Vagina (tissue), 2 donors: ENCODE measurements at places on chromosomes 1 and 21.

- DNase-seq, result no peak
These were observed 68.3 kb upstream of the TARDBP start for GRCh38 chr1:10943991-10944730.

GRCh38 chr1:56508523-56508983, 70.8 kb downstream of the PLPP3 start:
- no peak for DNase-seq

DNA sequence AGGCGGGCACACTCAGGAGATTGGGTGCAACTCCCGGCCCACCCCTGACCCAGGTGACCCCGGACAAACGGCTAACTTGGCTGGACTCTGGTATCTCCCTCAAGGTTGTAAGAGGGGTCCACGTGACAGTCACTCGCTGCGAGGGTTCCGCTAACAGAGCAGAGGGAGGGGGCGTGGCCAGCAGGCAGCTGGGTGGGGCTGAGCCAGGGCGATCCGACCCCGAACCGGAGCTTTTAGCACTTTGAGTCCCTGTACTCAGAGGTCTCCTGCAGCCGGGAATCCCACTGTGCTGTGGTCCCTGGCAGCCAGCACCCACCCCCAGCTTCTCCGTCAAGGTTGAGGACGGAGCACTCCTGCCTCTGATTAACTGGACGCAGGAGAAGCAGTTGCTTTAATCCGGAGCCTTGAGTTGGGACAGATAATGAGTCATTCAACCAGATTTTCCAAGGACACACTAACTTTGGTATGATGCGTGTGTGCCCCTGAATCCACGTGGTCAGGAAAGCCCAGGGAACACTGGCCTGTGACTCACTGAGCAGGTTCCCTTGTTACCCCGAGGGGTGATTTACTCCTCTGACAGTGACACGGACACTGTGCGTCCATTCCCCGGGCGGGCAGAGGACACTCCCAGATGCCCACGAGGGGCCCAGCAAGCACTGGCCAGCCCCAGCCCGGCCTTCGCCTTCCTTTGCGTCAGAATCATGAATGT, 16.8 kb downstream of the TRPM2 start:
- DNase-seq, result no peak

- DNase-seq, result no peak
These were observed 328.7 kb downstream of the PTPRC start for GRCh38 chr1:198967566-198967965.

- no peak for DNase-seq
These were observed 263.6 kb downstream of the RWDD3 start for GRCh38 chr1:95497566-95497965.

GRCh38 chr1:52795464-52795863, 47.1 kb upstream of the ZYG11A start:
- DNase-seq, result no peak

DNA sequence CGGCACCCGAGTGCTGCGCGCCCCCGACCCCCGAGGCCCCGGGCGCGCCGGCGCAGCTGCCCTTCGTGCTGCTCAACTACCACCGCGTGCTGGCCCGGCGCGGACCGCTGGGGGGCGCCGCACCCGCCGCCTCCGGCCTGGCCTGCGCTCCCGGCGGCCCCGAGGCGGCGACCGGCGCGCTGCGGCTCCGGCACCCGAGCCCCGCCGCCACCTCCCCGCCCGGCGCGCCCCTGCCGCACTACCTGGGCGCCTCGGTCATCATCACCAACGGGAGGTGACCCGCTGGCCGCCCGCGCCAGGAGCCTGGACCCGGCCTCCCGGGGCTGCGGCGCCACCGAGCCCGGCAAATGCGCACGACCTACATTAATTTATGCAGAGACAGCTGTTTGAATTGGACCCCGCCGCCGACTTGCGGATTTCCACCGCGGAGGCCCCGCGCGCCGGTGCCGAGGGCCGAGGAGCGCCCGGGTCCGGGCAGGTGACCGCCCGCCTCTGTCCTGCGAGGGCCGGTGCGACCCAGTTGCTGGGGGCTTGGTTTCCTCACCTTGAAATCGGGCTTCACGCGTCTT, 49.0 kb downstream of the SIM2 start:
- DNase-seq, result no peak

DNA sequence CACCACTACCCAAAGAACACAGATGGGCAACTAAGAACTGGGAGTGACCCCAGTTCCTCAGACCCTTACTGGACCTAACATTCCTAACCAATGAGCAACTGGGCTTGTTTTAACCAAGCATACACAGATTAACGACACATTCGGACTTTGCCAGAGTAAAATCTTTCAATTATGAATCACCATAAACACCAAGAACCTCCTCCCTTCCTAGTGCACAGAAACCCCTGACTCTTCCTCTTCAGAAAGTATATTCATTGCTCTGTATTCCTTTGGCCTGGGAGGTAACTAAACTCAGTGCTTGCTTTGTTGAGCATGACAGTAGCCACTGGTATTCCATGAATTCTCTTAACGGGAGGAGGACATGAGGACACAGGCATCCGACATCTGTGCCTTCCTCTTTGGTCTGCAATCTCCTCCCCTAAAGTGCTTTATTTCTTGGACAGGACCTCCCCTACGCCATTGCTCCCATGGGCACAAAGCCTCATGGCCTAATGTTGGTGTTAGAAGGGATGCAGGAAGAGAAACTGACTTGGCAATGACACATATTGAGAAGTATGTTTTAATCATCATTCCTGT, 42.7 kb downstream of the SEC16B start:
- DNase-seq, result no peak

GRCh38 chr1:2984399-2985061, 36.7 kb upstream of the ACTRT2 start:
- no peak for DNase-seq

DNA sequence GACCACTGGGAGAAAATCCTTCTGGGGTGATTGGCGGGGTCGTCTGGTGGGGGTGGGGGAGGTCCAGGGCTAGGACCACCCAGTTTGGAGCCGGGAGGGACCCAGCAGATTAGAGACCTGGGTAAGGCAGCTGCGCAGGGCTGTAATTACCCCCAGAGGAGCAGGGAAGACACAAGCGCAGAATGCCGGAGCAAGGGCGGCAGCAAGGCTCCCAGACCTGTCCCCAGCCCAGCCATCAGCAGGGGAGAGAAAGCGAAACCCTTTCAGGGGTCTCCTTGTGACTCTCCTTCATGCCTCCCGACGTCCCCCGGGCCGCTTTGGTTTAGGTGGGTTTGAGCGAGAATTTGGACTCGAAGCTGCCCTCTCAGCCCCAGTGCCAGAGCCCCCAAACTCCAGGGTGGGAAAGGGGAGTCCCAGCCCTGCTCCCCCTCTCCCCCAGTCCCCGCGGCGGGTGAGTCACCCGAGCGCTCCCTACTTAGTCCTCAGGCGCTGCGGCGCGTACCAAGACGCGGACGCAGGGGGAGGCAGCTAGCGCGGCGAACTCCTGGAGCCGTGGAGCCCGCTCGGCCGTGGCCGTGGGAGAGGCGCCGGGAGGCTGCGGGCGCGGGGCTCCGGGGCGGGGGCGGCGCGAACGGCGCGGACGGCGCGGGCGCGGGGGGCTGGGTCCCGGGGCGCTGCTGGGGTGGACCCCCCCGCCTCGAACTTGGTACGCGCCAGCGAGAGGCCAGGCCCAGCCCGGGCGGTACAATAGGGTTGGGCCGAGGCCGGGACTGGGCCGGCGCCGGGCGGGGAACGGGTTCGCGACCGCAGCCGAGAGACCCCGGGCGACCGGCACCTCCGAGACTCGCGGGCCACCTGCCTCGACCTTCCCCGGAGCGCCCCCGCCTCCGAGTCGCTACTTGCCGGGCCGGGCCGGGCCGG, at the start of gene MAP7D1:
MAP7D1 (plus strand) TSS at position 753 of the 921 bp plus-strand sequence. CDS start 258 bp downstream, outside the sequence.
- no peak for DNase-seq

GRCh38 chr1:197268012-197268411, at the start of gene CRB1:
CRB1 (plus strand) TSS chr1:197268252; CDS start chr1:197268413, 161 bp downstream.
- DNase-seq, result no peak

DNA sequence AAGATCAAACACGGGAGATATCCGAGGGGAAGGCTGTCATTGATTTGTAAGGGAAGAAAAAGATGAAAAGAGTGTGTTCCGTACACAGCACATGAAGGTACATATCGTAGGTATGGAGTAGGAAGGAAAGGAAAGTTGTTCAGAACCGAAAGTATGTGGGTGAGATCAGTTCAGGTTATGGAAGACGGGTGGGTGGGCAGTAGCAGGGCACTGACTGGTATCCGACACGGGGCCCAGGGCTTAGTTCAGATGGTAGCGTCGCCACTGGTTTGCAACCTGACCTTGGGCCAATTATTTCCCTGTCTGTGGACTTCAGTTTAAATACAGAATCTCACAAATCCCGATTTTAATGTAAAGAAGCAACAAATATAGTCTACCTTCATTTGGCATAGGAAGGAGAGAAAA, 27.8 kb upstream of the A3GALT2 start:
- DNase-seq, result no peak

- DNase-seq, result no peak
These were observed 1.9 kb downstream of the RUSC1 start for GRCh38 chr1:155322571-155322952.

DNA sequence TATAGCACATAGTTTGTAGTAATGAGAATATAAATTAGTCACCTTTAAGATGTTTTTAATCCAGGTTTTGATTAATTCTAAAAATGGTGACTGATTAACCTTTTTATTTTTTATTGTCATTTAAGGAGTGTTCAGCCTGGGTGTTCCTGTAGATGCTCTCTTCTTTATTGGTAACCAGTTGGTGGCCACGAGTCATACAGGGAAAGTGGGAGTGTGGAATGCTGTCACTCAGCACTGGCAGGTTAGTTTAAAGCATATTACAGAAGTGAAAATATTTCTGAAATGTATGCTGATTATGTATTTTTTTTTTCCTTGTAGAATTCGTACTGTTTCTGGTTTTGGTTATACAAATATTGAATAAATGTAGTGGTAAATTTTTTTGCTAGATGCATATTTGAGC, 28.1 kb downstream of the KCTD3 start:
- DNase-seq, result no peak

- no peak for DNase-seq
These were observed 28.0 kb downstream of the SLAMF1 start for GRCh38 chr1:160618763-160619274.
